ENCODE measurements at places on chromosomes 16 and 17.

DNA sequence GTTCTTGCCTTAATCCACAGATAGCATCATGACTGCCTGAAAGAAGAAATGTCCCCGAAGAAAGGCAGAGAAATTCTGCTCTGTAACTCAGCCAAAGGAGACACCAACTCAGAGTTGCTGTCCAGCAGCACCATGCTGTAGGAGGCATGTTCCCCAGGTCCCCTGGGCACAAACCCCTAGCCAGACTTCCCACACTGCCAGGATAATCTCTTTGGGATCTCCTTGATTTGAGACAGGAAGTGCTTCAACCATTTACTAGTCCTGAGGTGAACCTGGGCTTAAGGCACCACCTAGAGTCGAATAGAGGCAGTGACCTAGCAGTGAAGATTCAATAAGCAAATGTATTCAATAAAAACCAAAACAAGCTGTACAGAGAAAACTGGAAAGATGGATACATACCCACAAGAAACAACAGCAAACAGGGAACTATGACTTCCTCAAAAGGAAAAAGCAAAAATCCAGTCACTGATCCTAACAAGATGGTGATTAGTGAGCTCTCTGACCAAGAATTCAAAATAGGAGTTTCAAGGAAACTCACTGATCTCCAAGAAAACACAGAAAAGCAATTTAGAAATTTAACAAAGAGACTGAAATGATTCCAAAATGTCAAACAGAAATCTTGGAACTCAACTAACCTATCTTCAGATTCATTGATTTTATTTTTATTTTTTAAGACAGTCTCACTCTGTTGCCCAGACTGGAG lies 5.7 kb downstream of the OR4D2 start:
- DNase-seq, result peak; percentile 87

- DNase-seq, result no peak
Observed at GRCh38 chr17:38702916-38703741, 1.9 kb upstream of the MLLT6 start.

DNA sequence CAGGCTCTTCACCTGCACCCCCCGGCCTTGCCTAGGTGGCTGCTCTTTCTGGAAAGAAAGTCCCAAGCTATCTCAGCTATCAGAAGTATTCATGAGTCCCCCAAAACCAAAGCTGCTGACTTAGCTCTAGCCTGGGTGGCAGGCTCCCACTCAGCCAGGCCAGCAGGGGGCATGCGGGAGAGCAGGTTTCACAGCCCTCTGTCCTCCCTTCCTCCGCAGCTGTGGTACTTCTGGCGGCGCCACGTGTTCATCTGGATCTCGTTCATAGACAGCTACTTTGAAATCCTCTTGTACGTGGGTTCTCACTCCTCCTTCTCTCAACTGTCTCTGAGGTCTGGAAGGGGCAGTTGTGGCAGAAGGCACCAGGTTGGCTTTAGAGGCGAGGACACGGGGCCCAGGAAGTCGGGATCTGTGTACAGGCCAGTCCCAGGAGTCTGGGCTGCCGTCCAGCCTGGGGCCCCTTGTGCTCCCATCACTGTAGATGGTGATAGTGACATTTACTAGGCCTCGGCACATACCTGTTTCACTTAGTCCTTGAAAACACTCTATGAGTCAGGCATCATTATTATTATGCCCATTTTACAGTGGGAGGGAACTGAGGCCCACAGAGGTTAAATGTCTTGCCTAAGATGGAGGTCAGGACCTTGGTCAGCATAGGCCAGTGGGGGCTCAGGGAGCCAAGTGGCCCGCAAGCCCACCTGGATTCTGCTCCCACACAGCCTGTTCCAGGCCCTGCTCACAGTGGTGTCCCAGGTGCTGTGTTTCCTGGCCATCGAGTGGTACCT lies 12.9 kb downstream of the TRPV2 start:
- DNase-seq, result peak; percentile 80

DNA sequence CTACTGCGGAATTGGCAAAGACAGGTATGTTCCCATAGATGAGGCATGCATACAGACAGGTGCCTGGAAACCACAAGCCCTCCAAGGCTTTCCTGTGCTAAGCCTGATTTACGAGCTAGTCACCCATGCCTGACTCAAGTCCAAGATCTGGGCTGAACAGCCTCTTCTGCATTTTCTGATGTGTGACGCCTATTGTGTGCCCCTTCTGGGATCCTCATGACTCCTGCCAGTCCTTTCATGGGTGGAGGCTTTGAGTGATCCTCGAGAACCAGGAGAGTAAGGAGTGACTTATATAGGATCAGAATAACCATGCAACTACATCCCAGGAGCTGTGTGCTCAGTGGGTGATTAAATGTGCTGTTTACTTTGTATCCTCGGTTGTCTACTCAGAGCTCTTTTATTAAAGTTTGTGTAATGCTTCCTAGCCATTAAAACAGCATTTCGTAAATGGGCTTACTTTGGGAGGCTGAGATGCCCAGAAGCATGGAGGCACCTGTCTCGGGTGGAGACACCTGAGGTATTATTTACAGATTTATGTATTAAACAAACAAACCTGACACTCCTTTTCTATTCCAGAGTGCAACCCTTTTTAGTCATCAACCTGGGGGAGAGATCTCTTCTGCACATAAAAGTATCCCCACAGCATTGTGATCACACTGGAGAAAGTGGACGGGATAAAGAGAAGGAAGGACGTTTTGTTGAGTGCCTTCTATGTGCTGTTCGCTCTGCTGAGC lies 373.0 kb upstream of the DYNLRB2 start:
- no peak for DNase-seq

DNA sequence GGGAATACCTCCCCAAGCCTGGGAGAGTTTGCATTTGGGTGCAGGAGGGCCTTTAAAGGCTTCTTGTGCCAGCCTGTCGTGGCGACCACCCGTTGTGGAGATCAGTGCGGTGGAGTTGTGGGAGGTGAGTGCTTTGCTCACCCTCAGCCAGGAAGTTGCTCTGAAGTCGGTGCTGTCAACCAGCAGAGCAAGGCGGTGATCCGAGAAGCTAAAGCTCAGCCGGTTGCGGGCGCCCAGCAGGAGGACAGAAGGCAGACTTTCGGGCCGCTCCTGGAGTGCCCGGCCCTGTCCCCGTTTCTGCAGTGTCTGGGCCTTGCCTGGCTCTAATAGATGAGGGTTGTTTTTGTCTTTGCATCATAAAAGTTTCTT lies 1.4 kb downstream of the UBE2I start:
- DNase-seq, result no peak

DNA sequence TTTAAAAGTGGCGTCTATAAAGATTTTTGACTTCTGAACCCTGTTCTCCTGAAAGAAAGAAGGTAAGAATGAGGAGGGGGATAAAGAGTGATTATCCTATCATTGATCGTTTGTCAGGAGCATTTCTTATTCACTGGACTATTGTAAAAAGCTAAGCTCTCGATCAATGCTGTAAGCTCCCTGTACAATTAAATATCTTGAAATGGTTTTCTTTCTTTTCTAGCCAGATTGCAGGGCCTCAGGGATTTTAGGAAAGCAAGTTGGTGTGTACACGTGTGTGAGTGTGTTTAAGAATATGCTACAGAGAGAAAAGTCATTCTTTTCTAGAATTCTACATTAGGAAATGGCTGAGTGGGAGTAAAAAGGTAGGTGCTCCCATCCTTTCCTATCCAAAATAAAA lies 154.5 kb downstream of the AATF start:
- no peak for DNase-seq

DNA sequence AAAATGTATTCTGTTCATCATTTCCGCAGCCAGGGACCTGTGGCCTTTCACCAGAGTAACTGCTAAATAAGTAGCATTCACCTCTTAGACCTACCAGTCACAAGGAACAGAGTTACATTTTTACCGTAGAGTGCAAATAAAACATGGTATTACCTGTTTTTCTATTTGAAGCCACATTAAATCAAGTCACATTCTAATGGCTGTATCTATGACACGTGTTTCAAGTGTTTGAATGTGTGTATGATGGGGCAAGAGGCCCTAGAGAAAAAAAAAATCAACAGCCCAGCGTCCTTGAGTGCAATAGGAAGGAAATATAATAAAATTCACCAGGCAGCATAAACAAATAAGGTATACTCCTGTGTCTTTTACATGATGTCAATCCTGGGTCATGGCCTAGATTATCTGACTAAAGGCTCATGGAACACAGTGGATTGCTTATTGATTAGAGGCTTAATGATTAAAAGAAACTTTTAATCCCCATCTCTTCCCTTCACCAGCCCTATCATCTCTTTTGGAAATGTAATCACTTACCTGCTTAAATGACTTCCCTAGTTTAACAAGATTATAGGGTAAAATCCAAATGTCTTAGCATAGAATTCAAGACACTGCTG lies 168.7 kb upstream of the CDH5 start:
- DNase-seq, result no peak

DNA sequence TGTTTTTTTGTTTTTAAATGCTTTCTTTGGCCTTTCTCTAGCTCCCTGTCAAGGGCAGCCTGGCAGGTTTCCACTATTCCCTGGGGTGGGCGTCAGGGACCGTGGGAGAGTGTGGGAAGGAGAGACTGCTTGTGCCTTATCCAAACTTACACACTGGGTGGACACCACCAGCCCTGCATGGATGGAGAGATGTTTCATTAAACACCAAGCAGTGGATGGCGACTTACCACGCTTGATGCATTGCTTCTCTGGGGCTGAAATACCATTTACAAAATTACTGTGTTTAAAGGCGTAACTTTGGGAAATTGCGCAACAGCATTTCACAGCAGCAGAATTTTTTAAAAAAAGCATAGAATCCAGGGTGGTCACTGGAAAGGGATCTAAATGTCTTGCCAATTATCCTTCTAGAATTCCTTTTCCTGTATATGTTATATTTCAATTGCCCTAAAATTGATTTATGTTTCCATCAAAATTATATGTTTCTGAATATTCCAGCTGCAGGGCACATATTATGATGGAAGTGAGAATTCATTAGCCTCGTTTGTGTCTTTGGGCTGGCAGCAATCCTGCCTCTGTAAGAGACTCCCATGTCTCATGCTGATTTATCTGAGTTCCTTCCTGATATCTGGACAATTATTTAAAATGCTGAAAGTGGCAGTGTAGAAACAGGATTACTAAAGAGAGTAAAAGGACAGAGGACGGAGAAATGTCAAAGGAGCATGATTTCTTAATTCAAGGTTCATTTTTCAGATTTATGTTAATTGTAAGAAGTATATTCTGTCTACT lies 247.3 kb downstream of the GRIN2A start:
- no peak for DNase-seq
